ENCODE measurements at places on chromosomes 3 and 15. TPM values are rescaled to one million over a fixed set of nuclear protein-coding genes. Genes with fewer than 3 reads are reported as not detected.

The CHMP2B gene
- total RNA-seq, result 22.9 TPM

GRCh38 chr3:157091083-157091833 is 68.7 kb downstream of the CCNL1 start:
- no peak for DNase-seq

DNA sequence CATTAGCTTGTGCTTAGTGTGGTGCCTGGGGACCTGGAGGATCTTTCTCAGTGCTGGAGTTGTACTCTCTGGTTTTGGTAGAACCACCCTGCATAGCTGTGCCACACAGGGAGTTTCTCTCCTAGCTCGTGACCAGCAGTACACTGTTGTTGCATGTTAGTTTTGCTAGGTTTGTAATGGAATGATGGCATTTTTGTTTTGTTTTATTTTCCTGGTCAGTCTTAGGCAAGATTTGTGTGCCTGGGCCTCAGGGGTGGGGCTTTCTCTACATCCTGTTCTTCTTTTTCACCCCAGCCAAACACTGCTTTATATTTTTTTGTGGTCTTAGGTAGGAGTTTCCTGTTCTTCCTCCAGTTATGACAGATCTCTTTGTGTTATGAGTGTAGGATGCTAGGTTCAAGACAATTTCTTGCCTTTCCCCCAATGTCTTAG is 534.5 kb upstream of the KCNMB2 start:
- DNase-seq, result no peak

- DNase-seq, result no peak
These were observed 32.2 kb downstream of the ATP10A start for GRCh38 chr15:25830844-25831451.

GRCh38 chr15:26525096-26525495 is 247.8 kb downstream of the GABRB3 start:
- DNase-seq, result no peak

DNA sequence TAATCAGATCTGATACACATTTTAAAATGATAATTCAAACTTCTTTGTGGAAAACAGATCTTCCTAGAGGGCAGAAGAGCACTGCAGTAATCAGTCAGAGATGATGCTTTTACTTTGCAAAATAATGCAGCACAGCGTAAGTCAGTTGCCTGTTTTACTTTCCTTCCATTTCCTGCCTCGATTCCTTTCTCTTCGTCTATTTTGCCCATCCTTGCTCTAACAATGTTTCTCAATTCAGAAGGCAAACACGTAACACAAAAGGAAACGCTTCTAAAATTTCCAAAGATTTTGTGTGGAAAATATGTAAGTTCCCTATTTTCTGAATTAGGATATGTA is 119.9 kb downstream of the P3H2 start:
- no peak for DNase-seq

DNA sequence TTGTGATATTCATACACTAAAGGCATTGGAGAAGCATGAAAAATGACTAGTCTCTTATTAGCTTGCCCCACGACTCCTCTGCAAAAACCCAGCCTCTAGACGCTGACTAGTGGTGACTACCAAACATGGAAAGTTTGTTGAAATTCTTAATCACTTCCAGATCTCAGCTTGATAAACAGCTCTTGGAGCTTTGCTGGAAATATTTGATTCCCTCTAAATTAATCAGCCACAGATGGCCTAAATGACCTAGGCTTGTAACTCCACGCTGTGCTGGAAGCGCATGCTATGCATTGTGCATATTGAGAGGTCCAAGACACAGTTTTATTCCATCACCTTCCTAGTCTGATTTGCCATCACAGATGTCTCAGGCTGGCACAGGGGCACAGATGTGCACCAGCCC is 244.7 kb upstream of the ST8SIA2 start:
- no peak for DNase-seq
